ENCODE measurements at places on chromosomes 1 and 21.

- no peak for DNase-seq
Observed at GRCh38 chr1:223844787-223845036, 1.0 kb downstream of the TP53BP2 start.

- DNase-seq = no peak
Observed at GRCh38 chr1:170886460-170886859, 48.9 kb upstream of the MROH9 start.

GRCh38 chr1:231720652-231721325 lies 94.2 kb downstream of the DISC1 start:
- no peak for DNase-seq

DNA sequence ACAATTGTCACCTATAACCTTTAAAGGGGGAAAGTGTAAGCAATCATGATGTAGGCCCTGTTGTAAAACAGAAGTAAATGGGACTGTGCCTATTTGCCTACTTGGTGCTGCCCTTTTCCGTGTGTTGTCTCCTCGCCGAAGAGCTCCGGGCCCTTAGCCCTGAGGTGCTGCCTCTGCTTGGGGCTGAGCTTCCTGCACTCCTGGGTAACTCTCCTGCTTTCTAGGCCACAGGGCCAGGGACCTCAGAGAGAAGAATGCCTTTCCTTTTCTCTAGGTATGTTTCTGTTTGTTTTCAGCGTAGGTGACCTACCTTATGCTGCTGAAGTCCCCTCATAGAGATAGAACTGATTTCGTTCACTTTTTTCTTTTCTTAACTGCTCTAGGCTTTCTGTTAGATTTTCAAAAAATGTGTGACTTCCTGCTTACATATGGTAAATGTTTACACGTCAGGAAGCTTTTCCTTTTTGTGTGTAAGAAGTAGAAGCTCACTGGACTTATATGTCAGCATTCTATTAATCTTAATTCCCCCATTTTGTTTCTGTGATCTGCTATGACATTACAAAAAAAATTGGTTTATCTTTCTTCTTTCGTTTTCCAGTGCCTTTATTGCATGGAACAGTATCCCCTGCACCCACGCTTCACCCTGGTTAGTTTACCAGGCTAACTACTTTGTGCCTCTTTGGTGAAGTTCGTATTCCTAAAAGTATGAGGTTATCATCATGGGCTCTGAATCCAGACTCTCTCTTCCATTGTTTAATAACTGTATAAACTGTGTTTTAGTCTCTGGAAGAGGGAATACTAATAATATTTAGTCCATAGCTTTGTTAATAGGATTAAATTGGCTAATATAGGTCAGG lies 61.7 kb downstream of the ITSN1 start:
- no peak for DNase-seq

Measured in activated CD8-positive, alpha-beta memory T cell treated with anti-CD3 and anti-CD28 coated beads for 1 hour (primary cell).